GF-D8 (cell line): ENCODE measurements at places on chromosomes 12 and 14.

DNA sequence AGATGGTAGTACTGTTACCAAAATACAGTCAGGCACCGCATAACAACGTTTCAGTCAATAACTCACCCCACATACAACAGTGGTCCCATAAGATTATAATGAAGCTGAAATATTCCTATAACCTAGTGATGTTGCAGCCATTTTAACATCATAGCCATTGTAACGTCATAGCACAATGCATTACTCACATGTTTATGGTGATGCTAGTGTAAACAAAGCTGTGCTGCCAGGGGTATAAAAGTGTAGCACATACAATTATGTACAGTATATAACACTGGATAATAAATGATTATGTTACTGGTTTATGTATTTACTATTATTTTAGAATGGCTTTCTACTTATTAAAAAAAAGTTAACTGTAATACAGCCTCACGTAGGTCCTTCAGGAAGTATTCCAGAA lies 37.0 kb downstream of the GPR137C start:
- no peak for DNase-seq

GRCh38 chr12:126084480-126084879 lies 1019.2 kb downstream of the AACS start:
- DNase-seq, result no peak

- DNase-seq, result no peak
Observed at GRCh38 chr12:49133014-49133413, 1.8 kb upstream of the TUBA1B start.

GRCh38 chr12:46373301-46374296 lies 1.0 kb upstream of the SLC38A2 start:
- peak; percentile 19 for DNase-seq

GRCh38 chr14:42428996-42429395 lies 822.3 kb downstream of the LRFN5 start:
- no peak for DNase-seq

- DNase-seq, result no peak
Observed at GRCh38 chr14:55578511-55578910, 1.5 kb upstream of the KTN1 start.

DNA sequence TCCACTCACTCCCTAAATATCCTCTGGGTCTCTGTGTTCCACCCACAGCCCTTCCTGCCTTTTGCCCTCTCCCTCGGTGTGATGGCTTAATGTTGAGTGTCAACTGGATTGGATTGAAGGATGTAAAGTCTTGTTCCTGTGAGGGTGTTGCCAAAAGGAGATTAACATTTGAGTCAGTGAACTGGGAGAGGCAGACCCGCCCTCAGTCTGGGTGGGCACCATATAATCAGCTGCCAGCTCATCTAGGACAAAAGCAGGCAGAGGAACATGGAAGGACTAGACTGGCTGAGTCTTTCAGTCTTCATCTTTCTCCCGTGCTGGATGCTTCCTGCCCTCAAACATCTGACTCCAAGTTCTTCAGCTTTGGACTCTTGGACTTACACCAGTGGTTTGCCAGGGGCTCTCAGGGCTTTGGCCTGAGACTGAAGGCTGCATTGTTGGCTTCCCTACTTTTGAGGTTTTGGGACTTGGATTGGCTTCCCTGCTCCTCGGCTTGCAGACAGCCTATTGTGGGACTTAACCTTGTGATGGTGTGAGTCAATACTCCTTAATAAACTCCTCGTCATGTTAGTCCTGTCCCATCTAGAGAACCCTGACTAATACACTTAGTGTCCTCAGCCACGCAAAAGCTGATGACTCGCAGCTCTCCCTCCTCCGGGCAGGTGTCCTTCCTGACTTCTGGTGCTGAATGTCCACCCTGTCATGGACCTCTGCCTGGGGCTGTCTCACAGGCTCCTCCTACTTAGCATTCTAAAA lies 5.9 kb downstream of the DGLUCY start:
- DNase-seq, result no peak

DNA sequence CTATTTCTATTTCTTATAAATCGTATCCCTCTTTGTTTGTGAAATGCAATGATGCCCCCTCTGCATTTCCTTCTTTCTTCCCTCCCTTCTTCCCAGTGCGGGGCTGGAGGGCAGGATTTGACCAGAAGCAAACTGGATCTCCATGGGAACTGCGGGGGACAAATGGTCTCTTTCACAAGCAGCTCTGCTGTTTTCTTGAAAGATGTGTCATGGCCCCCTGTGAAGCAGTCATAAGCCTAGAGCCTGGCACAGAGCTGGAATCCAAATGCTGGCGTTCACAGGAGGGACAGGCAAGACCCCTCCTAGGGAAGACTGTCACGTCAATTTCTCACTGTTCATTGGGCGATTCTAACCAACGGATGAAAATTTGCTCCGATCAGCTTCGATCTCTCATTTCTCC lies 203.5 kb upstream of the NOS1 start:
- DNase-seq, result no peak

DNA sequence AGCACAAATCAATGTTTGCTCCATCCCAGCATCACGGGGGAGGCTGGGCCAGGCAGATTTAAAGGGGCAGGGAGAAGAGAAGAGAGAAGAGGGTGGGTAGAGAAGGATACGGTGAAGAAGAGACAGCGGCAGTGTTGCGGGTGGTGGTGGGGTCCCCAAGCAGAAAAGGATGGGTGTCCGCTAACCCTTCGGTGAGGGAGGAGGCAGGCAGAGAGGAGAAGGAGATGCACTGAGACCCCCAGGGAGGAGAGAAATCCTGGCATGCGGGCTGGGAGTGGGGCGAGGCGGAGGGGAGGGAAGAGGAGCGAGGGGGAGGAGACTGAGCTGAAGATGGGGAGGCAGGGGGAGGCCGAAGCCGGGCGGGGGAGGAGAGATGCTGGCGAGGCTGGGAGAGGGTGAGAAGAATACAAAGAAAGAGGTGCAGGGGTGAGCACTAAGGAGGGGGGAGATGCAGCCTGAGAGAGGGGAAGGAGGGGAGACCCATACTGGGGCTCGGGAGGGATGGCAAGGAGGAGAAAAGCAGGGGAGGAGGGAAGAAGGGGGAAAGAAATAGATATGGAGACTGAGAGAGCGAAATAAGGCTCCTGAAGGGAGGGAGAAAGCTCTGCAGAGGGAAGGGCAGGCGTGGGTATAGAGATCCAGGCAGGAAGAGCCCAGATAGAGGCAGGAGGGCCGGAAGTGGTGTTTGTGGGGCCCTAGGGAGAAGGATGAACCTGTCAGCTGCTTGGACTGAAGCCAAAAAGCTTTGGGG lies at the start of gene JPH4:
Gene JPH4 (minus strand): TSS at position 231 of the 751 bp plus-strand sequence. CDS start 1,337 bp downstream, outside the sequence.
- no peak for DNase-seq

DNA sequence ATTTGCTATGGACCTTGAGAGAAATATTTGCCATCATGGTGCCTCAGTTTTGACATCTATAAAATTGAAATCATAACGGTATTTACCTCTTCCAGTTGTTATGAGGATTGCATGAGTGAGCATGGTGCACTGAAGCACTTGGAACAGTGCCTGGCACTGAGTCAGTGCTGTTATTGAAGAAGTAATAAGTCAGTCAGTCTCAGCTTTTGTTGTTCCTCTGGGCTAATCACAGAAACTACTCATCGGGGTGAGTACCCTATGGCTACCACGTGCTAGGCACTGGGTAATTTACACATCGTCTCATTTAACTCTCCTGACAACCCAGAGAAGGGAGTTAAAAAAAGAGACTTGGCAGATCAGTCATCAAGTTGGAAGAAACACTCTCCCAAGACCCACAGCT lies 159.5 kb upstream of the NRXN3 start:
- DNase-seq, result no peak

DNA sequence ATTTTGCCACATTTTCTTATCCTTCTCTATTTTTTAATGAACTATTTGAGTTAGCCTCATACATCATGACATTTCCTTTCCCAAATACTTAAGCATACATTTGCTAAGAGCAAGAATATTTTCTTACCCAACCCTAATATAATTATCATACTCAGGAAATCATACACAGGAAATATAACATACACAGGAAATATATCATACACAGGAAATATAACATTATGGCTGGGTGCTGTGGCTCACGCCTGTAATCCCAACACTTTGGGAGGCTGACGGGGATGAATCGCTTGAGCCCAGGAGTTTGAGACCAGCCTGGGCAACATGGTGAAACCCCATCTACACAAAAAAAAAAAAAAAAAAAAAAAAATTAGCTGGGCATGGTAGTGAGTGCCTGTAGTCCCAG lies 4.9 kb downstream of the NCKAP1L start:
- no peak for DNase-seq

DNA sequence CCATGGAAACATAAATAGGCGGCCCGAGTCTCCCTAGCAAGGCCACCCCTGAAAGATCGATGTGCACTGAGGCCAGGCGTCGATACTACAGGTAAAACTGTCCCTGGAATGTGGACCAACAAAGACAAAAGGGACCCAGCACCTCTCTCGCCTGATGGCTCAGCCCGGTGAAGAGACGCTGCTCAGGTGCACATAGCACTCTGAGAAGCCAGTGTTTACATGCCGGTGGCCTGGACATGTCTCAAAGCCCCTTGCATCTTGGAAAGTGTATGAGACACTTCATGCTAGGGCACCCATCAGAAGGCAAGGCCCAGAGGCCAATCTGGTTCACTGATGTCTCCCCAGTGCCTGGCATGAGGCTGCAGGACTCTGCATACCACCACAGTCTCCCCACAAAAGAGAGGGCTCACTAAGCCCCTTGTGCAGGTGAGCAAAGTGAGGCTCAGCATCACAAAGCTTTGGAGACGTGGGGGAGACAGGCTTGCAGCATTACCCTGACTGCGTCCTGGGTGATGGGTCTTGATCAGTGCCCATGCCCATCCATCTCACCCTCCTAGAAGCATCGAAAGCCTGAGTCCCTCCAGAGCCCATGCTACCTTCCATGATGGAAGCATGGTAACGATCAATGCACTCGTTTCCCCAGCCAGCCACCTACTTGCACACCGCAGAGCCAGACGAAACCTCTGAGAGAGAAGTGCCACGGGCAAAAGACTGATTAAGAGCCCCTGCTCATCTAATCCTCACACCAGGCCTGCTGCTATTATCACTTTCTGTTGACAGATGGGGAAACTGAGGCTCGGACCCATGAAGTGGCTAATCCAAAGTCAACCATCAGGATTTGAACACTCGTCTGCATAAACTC lies 16.1 kb downstream of the BCL11B start:
- no peak for DNase-seq

DNA sequence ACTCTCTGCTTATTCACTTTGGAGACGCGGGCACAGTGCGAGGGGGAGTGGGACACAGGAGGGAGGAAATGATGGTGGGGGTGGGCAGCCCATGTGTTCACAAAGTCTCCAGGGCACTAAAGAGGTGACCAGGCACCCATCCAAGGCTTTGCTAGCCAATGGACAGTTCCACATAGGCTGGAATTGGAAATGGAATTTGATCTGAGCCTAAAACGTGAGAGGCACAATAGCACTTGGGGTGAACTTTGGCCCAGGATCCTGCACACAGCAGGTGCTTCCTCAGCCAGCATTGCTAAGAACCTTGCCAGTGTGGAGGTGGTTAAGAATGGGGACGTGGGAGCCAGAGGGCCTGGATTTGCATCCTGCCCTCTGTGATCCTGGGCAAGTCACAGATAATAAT lies 193.8 kb downstream of the CHST11 start:
- DNase-seq, result no peak

DNA sequence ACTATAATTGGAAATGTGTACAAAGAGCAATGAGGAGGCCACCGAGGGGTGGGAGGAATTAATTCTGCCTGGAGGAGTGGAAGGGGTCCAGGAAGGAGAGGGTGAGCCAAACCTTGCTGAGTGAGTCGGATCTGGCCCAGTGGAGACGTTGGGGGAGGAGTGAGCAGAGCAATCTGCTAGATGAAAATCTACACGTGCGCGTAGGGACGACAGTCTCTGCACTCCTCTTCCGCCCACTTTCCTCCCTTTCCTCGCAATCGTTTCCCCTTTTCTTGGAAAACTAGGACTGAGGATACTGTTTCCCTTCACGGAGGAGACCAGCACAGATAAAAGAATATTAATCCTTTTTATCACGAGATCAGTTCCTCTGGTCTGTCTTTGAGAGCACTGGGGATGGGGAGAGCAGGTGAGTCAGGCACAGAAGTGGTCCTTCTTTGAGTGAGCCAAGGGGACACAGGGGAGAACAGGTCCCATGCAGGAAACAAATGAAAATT lies 2.9 kb upstream of the NAB2 start:
- peak; percentile 59 for DNase-seq

DNA sequence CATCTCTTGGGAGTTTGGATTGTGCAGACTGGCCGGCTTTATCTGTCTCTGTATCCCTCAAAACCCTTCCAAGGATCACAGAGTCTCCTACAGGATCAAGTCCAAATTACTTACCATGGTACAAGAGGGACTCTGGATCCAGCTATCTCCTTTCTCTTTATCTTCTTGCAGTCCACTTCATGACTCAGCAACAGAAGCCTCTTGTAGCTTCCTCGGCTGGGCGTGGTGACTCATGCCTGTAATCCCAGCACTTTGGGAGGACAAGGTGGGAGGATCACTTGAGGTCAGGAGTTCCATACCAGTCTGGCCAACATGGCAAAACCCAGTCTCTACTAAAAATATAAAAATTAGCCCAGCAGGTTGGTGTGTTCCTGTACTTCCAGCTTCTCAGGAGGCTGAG lies 189.7 kb downstream of the BCAT1 start:
- no peak for DNase-seq

GRCh38 chr12:47394070-47394469 lies 311.8 kb downstream of the RPAP3 start:
- DNase-seq, result no peak

DNA sequence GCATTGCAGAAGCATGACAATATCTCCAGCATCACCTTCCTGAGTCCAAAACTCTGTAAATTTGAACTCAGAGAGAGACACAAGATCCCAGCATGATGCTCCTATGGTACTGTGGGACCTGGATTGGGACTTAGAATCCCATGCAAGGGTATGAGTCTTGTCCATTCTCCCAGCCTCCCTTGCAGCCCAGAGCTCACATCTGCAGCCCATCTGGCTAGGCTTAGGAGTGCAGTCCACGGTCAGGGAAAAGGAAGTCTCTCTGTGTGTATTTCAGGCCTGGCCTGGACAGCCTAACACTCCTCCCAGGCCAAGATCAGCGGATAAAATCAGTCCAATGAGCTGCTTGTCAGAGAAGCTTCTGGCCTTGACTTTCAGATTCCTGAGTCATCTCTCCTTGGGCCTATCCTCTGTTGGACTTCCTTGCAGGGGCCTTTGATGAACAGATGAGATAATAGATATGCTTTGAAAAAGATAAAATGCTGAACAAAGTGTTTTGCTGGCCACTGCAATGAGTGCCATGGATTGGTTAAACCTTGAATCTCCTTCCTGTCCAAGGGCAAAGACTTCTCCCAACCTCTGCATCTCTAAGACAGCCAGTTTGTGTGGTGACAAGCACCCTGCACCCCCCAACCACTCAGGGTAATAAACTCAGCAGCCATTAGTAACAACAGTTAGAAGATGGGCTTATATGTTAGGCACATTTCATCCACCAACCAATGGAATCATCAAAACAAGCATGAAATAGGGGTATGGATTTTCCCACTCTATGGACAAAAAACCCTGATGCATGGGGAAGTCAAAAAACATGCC lies 412.8 kb upstream of the TBX3 start:
- no peak for DNase-seq
